Skeletal muscle cell (primary cell): ENCODE measurements at places on chromosomes 12 and 14.

GRCh38 chr12:112973818-112974231, 4.5 kb upstream of the OAS2 start:
- DNase-seq: no peak

DNA sequence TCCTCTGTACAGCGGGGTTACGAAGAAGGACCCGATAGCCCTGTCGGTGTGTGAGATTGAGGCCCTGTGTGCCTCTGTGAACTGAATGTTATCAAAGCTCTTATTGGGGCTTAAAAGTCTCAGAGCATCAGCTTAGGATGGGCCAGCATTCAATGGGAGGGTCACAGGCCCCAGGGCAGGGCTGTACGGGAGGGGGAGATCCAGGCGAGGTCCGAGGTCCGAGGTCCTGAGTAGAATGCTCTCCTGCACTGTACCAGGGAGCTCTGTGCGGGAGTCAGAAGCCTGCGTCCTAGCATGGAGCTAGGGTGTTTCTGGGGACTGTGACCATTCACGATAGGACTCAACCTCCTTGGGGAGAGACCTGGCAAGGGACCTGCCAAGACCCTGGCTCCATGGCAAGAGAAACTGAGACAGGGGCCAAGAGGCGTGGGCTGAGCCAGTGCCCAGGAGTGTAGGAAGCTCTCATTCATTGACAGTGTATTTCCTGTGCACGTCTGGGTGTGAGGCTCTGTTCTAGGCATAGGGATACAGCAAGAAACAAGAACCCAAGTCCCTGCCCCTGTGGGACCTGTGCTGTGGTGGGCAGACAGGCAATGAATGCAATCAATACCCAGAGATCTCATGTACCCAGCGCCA, 12.0 kb upstream of the FAM181A start:
- no peak for DNase-seq

- DNase-seq: no peak
Measured at GRCh38 chr14:90177539-90178189, 78.7 kb upstream of the PSMC1 start.

- DNase-seq: no peak
Measured at GRCh38 chr14:100982762-100983161, 79.2 kb upstream of the RTL1 start.

DNA sequence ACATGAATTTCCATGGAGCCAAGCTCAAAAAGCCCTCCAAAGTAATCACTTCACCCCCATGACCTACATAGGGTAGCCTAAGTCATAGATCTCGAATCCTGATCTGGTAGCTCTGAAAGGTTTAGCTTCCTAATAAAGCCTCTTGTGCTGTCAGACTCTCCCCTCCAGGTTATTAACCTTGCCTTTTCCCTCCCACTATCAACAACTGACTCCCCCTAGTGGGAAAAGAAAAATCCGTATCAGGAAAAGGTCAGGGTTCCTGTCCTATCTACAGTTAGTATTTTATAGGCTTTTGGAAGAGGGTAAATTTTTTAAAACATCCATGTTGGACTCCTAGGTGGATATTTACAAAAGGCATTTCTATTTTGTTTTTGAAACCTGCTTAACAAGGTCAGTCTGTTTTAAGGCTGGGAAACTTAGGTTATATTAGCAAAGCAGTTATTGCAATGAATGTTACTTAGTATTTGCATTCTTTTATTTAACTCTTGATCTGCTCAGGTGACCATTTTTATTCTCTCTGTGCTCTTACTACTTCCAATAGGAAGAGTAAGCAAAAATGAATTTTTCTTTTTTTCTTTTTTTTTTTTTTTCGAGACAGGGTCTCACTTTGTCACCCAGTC, 8.0 kb downstream of the YY1 start:
- DNase-seq: no peak

GRCh38 chr12:4194668-4195067, 78.9 kb upstream of the CCND2 start:
- DNase-seq: no peak

DNA sequence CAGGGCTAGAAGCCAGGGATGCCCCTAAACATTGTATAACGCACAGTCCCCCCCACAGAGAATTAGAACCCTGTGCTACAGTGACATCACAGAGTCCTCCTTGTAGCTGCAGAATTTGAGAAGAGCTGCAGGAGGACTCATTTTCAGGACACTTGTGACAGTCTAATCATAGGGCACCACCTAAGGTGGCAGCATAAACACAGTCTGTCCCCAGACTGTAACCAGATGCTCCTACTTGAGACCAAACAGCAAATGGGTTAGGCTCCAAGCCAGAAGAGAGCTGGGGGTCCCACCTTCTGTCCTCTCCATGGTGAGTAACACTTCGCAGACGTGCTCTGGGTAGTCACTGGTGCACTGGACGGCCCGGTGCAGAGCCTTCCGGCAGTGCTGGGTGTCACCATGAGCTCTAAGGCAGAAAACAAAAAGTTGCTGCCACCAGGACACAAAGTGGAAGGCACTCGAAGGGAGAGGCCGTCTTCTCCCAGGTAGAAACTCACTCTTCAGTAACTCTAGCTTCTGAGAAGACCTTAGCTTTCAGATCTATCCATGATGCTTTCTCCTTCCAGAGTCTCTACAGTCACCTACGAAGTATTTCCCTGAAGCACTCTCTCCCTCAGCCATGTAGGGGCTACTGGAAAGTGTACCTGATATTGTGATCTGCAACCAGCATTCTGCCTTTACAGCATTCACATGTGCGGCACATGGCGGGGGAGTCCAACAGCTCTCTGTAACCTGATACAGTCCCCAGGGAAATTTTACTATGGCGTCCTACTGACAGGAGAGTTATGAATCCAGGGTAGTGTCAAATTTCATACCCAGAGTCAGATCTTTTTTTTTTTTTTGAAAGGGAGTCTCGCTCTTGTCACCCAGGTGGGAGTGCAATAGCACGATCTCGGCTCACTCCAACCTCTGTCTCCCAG, 17.1 kb downstream of the FICD start:
- DNase-seq: no peak

GRCh38 chr12:101027200-101027599, 182.8 kb downstream of the SLC5A8 start:
- DNase-seq: no peak

- DNase-seq: no peak
Measured at GRCh38 chr12:66189889-66190288, 875 bp downstream of the IRAK3 start.

GRCh38 chr14:89900802-89901201, 53.7 kb downstream of the EFCAB11 start:
- DNase-seq: no peak

DNA sequence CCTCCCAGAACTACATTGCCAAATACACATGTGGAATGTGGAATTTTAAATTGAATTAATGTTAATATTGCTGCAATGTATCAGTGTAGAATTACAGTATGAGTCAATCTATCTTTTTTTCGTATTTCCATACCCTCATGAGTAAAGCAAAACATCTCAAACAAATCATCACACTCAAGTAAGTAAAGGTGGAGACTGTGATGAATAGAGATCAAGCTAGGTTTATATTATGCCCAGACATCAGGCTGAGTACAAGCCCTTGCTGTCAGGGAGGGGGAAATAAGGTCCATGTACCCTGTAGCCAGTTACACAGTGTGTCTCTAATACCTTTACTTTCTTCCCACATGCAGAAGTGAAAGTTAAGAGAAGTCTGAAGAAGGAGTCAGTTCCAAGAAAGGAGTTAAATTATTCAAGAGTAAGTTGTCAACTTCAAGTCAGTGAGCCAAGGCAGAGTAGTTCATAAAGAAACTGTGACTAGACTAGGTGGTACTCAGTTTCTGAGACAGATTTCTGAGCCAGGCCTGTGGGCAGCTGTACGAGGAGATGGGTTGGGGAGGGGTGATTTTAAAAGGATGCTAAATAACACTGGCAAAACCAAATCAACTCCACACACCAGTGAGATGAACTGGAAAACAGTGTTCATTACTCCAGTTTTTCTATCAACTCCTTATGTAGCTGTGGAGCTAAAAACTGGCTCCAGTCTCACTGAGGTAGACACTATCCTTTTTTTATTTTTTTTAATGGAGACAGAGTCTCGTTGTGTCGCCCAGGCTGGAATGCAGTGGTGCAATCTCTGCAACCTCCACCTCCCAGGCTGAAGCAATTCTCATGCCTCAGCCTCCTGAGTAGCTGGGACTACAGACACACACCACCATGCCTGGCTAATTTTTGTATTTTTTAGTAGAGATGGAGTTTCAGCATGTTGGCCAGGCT, 23.8 kb upstream of the STK38L start:
- no peak for DNase-seq

DNA sequence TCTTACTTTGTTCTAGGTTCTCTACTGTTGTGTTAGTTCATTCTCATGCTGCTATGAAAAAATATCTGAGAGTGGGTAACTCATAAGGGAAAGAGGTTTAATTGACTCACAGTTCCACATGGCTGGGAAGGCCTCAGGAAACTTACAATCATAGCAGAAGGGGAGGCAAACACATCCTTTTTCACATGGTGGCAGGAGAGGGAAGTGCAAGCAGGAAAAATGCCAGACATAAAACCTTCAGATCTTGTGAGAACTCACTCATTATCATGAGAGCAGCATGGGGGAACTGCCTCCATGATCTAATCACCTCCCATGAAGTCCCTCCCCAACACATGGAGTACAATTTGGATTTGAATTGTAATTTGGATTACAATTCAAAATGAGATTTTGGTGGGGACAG, 69.6 kb downstream of the MGST1 start:
- DNase-seq: no peak

GRCh38 chr14:22494486-22495135, 94.4 kb downstream of the DAD1 start:
- no peak for DNase-seq

DNA sequence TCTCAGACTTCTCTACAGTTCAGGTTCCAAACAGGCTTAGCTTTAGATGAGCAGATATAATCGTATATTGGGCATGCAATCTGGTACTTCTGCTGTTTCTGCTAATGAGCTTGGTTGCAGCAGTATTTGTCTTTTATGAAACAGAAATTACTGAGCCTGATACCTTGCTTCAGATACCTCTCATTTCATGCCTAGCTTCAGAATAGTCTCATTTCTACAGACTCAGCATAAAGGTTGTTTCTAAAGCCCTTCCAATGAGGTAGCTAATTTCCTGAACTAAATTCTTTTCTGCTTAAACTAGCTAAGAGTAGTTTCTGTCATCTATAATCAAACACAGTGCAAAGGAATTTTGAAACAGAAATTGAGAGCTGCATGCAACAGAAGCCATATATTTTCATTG, 275.0 kb upstream of the KITLG start:
- no peak for DNase-seq

DNA sequence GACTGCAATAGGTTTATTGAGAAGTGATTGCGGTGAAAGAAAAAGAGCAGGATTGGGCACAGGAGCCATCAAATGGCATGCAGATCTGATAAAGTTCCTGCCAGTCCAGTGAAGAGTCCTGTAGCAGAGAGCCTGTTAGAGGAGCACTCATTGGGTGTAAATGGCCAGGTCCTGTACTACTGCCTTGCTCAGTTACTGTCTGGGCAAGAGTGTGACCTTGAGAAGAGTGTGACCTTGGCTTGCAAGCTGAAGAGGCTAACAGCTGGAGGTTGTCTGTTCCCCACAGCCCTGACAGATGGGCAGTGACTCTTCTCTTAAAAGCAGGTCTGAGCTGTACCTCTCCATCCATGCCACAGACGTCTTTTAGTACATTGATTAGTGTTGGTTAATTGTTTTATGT, 148.6 kb upstream of the SLC38A2 start:
- no peak for DNase-seq

DNA sequence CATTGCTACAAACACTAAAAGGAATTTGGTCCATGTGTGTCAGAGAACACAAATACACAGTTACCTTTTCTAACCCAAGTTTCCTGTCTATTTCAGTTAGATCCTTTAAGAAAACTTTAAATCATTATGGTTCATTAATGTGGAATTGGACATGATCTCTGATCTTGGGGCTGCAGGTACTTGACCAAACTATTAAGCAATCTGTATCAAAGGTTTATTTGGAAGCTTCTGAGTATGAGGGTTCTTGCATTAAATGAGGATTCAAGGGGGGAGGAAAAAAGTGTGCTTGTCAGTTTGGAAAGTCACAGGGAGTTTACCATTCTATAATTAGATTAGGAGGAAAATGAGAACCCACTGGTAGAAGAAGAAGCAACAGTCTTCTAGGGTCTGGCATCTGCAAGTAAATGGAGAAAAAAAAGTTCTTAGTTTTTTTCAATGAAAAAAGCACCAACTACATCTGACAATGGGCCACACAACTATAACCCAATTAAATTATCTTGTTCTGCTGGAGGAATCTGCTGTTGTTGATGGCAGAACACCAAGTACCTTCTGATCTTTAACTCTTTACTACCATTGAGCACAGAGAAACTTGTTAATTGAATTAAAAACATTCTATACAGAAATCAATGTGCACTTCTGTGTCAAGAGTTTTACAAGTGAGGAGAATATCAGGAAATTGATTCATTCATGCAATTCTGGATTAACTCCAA, 17.5 kb downstream of the GTSF1 start:
- no peak for DNase-seq
